ENCODE measurements at places on chromosomes 1 and 21.

GRCh38 chr1:11339346-11340232 lies 66.6 kb downstream of the UBIAD1 start:
- DNase-seq: peak; percentile 81

DNA sequence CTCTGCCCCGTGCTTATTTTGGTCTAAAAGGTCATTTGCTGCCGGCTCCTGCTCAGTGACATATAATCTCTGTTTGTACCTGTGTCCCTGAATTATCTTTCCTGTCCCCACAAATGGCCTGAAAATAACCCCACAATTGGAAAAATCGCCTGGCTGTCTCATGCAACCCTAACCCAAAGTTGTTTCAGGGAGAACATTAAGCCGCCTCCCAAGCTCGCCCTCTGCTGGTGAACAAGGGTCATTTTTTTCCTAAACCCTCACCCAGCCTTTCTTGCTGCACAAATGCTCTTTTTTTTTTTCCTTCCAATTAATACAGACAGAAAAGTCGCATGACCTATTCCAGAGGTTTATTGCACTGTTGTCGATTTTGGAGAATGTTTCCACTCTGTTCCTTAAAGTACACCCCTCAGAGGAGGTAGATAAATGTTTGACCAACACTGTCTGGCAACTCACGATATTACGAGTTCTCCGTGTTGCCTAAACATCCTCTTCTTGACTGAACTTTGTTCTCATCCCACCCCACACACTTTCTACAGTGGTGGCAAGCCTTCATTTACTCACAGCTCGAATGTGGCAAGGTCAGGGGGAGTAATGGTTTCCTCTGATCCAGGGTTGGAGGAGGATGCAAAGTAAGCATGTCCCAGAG lies 148.7 kb downstream of the ZZZ3 start:
- DNase-seq: peak; percentile 52

- no peak for DNase-seq
These were observed 888.5 kb downstream of the ADGRL2 start for GRCh38 chr1:82689217-82689616.

- DNase-seq: peak; percentile 83
These were observed 69.9 kb downstream of the RRAGC start for GRCh38 chr1:38789498-38790169.

DNA sequence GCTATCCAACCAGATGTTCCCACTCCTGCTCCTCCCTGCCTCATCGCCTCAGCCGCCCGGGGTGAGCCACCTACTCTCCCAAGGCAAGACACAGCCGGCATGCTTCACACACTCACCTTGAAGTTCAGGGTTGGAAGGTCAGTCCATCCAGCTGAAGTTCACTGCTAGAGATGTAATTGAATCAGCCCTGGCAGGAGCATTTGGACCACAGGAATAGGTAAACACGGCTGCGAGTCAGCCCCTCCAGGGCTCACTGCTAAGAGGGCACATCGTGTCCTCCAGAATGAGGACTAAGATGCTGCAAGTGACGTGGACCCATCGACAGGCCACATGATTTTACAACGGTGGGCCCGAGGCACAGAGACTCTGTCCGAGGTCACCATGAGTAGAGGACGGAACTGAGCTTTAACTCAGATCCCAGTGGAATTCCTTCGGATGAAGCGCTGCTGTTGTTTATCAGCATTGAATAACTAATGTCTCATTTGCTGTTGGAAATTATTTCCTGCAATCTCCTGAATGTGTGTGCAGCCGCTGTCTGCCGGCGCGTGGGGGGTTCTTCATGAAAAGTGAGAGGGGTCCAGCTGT lies 41.9 kb downstream of the RSPH1 start:
- no peak for DNase-seq

- peak; percentile 80 for DNase-seq
These were observed 5.0 kb upstream of the COA7 start for GRCh38 chr1:52702886-52703787.

DNA sequence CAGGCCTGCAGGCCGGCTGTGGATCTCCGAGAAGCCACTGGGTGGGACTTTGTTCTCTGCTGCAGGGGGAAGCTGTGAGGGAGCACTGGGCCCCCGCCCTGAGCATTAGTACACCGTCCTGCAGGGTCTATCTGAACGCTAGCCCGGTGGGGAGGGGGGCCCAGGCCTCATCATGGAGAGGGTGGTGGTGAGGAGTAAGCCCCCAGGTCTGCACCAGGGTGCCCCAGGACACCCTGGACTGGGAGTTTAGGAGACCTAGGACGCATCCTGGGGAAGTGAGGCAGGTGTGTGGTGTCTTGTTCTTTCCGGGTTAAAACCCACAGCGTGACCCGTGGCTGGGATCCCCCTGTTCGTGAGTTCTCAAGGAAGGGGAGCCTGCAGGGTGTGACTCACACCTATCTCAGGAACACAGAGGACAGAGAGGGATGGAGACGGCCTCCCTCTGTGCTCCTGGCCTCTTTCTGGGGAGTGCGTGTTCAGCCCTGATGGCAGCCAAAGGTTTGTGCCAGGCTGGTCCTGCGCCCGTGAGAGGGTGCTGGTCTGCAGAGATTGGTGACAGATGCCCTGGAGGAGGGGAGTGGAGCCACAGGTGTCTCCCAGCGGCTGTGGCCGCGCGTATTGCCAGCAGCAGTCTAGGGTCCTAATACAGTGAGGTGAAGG lies 44.8 kb downstream of the AGPAT3 start:
- no peak for DNase-seq

DNA sequence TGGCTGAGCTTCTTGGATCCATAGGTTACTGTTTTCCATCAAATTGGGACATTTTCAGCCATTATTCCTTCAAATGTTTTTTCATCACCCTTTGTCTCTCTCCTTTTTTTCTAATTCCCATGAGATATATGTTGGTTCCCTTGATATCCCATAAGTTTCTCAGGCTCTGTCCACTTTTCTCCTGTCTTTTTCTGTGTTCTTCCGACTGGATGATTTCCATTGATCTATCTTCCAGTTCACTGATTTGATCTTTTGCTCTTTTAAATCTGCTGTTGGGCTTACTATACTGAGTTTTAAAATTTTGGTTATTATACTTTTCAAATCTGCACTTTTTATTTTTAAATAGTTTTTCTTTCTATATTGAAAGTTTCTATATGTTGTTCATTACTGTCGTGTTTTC lies 18.2 kb downstream of the PRKACB start:
- no peak for DNase-seq

DNA sequence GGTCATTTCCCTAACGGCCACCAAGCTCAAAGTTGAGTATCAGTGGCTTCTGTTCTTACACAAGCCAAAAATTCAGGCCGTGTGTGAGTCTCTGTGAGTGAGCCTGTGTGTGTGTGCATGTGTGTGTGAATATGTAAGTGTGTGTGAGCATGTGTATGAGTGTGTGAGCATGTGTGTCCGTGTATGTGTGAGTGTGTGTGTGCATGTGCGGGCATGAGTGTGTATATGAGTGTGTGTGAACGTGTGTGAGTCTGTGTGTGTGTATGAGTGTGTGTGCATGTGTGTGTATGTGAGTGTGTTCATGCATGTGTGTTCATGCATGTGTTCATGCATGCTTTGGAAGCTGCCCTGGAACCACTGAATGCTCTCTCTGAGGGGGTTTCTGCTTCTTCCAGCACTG lies 105.7 kb downstream of the AJAP1 start:
- DNase-seq: no peak

- peak; percentile 93 for DNase-seq
These were observed 3.4 kb upstream of the CASQ2 start for GRCh38 chr1:115771847-115772457.

GRCh38 chr1:201660931-201661822 lies 122.2 kb downstream of the NAV1 start:
- DNase-seq: no peak

DNA sequence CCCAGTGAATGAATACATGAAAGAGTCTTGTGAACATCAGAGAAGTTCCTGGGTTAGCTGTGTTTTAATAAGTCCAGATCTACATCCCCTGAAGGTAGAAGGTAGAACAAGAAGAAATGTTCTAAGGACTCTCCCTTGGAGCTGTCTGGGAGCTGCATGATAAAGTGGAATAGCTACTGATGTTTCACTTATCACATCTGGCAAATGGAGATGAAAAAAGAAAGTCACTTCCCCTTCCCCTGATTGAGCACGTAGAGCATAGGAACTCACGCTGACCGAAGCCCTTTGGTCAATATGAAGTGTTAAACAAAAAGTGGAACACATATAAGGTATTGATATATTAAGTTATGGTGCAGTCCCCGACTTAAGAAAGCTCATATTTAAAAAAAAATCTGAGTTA lies 53.2 kb upstream of the PARP1 start:
- no peak for DNase-seq

DNA sequence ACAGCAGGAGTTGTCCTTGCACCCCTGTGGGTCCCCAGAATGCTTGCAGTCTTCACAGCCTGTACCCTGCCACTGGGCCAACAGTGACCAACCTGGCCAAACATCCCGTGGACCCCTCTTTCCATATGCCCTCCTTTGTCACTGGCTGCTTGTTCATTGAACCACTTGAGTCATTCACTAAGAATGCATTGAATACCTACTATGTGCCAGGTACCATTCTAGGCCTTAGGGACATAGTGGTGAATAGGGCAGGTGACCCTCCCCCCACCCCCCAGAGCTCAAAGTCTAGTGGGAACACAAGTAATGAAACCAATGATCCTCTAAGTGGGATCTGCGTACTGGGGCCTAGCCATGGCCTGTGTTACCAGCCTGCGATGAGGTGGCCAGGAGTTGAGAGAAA lies 28.2 kb downstream of the PIGP start:
- DNase-seq: no peak

- DNase-seq: no peak
These were observed 1.0 kb downstream of the NTMT2 start for GRCh38 chr1:170146720-170147263.

GRCh38 chr1:201104141-201104540 lies 8.1 kb downstream of the CACNA1S start:
- DNase-seq: no peak

- no peak for DNase-seq
These were observed 18.3 kb downstream of the SUCO start for GRCh38 chr1:172551279-172551678.

GRCh38 chr1:199778324-199778955 lies 249.1 kb upstream of the NR5A2 start:
- DNase-seq: no peak

- DNase-seq: no peak
These were observed 23.7 kb upstream of the CLIC4 start for GRCh38 chr1:24721533-24721932.

GRCh38 chr1:51969038-51969705 lies 21.3 kb downstream of the RAB3B start:
- DNase-seq: no peak

GRCh38 chr1:205041998-205042910 lies 758 bp upstream of the CNTN2 start:
- no peak for DNase-seq

GRCh38 chr1:230268371-230269170 lies 157.6 kb downstream of the PGBD5 start:
- DNase-seq: no peak

GRCh38 chr1:53271446-53272090 lies 33.2 kb upstream of the MAGOH start:
- DNase-seq: no peak

GRCh38 chr1:167426716-167427115 lies 91.6 kb downstream of the CD247 start:
- no peak for DNase-seq

DNA sequence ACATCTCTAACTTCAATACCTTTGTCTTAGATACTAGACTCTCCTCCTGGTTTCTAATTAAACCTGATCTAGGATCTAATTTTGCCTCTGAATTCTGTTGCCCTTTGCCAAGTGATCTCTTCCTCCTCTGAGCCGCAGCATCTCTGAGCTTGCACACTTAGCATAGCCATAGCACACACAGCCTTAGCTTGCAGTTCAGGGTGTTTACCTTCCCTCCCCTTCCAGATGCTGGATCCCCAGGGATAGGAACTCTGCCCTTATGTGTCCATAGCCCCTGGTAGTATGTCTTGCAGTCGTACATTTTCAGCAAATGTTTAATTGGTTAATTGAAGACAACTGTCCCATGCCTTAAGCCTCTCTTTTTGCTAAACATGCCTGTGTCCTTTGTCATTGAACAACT lies 30.3 kb downstream of the SELL start:
- DNase-seq: no peak

GRCh38 chr1:10178597-10179405 lies 31.6 kb upstream of the KIF1B start:
- no peak for DNase-seq

DNA sequence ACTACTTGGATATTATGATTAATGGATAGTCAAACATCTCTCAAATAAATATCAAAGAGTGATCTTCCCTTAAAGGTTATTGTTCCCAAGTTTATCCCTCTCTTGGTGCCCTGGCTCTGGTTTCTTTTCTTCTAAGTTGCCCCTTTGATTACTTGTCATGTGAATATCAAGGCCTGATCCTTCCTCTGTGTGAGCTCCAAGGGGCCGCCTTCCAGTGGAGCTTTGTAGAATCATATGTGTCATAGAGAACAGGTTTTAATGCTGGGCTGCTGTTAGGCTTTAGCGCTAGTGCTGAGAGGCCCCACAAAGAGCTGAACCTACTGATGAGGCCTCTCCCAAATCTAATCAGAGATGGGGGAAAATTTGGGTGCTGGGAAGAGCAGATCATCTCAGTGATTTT lies 25.5 kb downstream of the UCK2 start:
- no peak for DNase-seq

DNA sequence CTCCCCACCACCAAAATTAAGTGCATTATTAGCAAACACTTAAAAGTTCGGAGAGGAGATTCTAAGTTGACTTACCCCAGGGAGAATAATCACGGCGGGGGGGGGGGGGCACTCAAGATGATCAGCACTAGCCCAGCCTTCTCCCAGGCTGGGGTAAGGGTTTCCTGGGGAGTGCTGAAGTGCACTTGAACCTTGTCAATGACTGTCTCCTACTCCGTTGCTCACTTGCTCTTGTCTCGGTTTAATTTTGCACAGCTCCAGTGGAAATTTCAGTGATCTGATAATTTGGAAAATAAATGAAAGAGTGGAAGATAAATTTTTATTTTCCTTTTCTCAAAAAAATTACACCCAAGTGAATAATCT lies 59.2 kb downstream of the PBX1 start:
- DNase-seq: peak; percentile 59

- no peak for DNase-seq
These were observed 2.0 kb downstream of the COL24A1 start for GRCh38 chr1:86154571-86155050.

GRCh38 chr1:167659881-167660280 lies 29.8 kb downstream of the RCSD1 start:
- no peak for DNase-seq

DNA sequence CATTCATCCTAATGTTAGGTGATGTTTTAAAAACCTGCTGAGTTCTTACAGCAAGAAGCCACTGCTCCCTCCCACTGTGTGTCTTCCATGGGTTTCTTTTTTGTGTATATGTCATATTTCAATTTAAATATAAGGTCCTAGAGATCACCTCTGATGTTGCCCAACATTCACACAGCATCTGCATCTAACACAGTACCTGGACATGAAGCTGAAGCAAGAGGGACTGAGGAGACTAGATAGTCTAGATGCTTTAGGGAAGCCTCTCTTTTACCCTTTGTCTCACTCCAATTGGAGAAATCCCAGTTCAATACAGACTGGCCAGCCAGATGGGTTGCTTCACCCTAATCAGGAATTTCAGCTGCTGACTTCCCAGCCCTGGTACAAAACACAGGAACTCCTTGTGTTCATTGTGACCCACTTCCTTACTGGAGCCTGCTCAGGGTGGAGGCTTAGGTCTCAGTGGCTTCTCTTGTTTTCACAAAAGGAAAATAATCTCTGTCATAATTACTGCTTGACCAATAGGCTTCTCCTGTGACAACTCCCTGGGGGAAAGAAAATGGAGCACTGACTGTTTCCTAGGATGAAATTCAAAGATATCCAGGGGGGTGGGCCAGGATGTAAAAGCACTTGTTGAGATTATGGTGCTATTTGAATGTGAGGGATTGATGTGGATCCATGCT lies 17.3 kb downstream of the BTG2 start:
- no peak for DNase-seq

GRCh38 chr21:45098867-45099266 lies 24.5 kb downstream of the ADARB1 start:
- no peak for DNase-seq
